Upper lobe of left lung (tissue), 6 donors: ENCODE measurements at places on chromosomes 2 and 18.
A peak's percentile ranks its signal among the peaks of the same experiment; 100 is the strongest.

- DNase-seq = no peak
Observed at GRCh38 chr2:190094316-190094871, 31.9 kb upstream of the MSTN start.

DNA sequence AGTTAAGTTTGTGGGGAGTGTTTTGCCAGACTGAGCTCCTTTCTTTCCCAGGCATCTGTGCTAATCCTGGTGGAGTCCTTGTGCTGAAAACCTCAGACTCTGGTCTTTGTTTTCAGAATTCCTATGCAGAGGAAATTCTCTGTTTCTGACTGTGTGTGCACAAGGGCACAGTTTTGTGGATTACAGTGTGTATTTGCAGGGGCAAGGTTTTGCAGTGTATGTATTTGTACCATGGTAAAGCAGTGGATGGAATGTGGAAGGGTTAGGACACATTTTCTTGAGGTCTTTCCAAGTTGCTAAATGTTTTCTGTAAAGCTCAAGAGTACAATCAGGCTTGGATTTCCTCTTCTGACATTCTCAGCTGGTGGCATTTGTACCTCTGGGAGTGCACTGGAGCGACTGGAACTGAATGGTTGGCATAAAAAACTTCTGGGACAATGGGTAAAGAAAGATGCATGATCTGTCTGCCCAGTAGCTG lies 139.5 kb upstream of the RND3 start:
- no peak for DNase-seq

GRCh38 chr18:50819728-50820378 lies at the start of gene MRO:
MRO (minus strand) TSS chr18:50820016; CDS start chr18:50809400, 10,616 bp downstream.
- peak; percentile 92 for DNase-seq

- DNase-seq = no peak
Observed at GRCh38 chr18:6109743-6110142, 214.4 kb upstream of the TMEM200C start.

DNA sequence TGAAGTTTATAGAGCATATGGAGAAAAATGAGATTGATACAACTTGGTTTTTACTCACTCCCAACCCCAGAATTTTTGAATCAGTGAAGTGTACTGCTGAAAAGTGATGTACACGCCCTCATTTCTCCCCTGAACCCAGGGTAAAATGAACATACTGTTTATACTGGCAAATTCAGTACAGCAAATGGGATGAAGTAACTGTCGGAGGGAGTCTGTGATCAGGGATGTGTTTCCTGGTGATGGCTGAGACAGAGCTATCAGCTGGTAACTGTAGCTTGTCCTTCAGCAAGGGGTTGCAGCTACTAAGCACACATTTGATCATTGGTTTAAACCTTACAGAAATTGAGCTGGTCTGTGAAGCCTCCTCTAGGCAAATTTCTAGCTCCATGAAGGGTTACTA lies 191.6 kb downstream of the PTPRM start:
- DNase-seq = no peak
